NCI-H187 treated with DMSO at 0.1 percent for 48 hours (cell line): ENCODE measurements at places on chromosomes 3 and 15.

GRCh38 chr3:105904678-105905284 is 36.0 kb upstream of the CBLB start:
- peak; percentile 19 for DNase-seq

DNA sequence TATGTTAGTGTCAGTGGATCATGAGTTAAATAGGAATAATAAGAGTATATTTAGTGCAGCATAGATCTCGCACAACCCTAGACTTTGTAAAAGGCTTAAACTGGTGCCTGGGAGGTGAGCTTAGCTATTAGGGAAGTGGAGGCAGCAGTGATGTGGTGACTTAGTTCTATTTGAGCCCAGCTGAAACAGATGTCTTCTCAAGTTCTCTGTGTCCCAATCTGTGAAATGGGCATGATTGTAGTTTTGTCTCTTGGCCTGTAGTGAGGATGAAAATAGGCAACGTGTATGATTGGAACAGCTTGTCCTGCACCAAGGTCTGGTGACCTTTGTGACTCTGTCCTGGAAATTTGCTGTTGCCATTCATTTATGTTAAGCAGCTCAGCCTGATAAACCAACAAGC is 34.7 kb downstream of the EBLN2 start:
- no peak for DNase-seq

DNA sequence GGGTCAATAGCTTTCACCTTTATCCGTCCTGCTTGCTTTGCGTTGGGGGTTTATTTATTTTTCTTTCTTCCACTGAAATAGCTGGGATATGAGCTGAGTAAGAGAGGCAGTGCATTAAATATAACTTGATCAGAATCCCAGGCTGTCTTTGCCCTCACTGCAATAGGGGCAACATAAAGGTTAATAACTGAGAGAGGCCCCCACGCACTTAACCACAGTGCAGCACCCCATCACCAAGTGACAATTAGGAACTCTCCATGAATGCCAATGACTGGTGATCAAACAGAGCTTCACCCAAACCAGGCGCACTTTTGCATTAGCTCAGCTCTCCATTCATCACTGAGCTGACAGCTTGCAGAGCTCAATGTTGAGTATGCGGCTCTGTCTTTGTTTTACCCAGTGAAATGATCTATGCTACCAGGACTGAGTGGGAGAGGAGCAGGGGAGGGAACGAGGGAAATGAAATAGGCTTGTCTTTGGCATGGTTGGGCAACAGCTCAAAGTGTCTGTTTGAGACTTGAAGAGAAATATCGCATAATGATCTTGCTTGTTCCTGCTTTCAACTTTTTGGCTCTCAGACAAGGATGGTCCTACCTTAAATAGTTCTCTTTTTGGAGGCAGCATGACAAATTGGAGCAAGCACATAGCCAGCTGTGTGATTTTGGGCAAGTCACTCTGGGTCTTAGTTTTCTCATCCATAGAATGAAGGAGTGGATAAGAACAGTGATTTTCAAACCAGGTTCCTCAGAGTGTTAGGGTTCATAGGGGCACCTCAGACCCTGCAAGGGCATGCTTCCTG is 14.5 kb upstream of the GLCE start:
- no peak for DNase-seq

DNA sequence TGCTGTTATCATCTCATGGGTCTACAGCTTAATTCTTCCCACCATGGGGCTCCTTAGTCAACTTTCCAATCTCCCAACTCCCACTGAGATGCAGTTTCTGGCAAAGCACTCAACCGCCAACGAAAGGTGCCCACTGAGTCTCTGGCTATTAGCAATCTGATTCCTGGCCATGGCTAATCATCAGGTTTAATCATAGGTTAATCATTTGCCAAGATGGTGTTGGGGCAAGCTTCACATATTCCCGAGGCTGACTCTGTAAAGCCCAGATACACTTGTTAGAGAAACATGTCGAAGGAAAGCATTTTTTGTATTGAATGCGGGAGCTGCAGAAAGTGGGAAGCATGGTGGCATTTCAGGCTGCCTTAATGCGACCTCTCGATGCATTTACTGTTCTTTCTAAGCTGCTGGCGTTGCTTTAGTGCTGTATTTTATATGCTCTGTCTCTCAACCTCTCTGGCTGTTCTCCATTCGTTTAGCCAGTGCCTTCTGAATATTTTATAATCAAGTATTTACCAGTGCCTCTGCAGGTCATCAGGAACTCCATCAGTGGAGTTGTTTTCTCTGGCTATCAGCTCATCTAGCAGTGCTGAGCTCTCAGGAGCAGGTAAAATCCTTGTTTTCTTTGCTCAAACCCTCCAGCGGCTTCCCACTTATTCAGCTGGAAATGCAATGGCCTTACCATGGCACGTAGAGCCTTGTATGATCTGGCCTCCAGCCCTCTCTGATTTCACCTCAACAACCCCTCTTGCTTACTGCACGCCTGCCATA is 67.0 kb downstream of the EDEM1 start:
- no peak for DNase-seq

DNA sequence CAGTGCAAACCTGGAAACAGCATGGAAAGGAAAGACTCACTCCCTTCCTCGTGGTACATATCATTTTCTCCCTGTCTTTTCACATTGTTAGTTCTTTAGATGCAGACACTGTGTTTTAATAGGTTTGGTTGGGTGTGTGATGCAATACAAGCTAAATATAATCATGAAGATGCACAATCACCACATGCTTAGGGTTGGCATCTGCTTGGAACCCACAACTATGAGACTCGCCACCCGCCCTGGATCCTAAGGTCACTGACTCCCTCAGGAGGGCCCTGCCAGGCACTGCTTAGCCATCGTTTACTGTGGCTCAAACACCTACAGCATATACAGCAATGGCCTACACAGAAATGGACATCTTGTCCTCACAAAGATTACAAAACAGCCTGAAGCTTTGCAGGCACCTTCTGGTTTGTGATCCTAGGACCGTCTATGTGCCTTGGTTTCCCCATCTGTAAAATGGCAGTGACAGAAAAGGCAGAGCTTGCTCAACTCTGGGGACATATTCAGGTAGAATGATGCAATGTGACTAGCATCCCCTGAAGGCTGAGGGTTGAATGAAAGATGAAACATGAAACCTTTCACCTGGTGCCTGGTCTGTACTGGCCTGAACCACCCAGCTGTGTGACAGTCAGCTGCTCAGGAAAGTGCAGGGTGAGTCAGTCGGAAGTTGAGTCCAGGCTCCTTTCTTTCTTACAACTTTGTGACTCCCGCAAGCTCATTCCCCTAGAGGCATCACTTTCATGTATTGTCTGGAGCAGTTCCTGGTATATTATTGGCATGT is 123.6 kb upstream of the PFN2 start:
- DNase-seq, result peak; percentile 57

GRCh38 chr3:178421069-178421468 is 115.2 kb upstream of the KCNMB2 start:
- DNase-seq, result no peak
